ENCODE measurements at places on chromosomes 6 and 20. TPM values are rescaled to one million over a fixed set of nuclear protein-coding genes. Genes with fewer than 3 reads are reported as not detected.

DNA sequence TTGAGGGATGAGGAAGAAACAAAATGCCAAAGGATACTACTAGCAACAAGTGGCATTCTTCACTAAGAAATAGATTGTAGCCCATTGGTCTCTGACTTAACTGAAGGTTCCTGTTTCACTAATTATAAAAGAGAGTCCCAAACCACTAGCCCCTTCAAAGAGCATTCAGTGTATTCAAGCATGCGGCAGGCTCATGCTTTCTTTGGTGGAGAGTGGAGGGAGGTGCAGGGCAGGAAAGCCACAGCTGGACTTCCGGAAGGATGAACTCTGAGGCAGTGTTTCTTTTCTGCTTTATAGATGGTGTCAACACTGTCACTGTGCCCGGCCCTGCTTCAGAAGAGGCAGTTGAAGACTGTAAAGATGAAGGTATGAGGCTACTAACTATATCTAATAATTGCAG lies 636.1 kb downstream of the KIF16B start:
- DNase-seq: no peak

DNA sequence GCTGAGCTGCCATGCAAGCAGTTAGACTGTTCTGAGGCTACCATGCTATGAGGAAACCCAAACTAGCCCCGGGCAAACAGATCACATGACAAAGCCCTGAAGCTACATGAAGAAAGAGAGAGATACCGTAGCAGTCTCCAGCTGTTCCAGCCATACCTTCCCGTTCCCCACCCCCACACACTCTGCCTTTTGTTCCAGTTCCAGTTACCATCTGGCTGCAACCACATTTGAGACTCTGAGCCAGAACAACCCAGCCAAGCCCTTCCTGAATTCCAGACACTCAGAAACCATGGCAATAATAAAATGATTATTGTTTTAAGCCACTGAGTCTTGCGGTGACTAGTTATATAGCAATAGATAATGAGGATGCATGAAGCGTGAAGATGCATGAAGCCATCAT lies 28.3 kb downstream of the RIN2 start:
- DNase-seq: no peak

GRCh38 chr6:29632789-29633533 lies at the start of gene GABBR1:
Gene GABBR1 (minus strand): TSS chr6:29633183. CDS start chr6:29632385, 798 bp downstream.
- DNase-seq: peak; percentile 86

DNA sequence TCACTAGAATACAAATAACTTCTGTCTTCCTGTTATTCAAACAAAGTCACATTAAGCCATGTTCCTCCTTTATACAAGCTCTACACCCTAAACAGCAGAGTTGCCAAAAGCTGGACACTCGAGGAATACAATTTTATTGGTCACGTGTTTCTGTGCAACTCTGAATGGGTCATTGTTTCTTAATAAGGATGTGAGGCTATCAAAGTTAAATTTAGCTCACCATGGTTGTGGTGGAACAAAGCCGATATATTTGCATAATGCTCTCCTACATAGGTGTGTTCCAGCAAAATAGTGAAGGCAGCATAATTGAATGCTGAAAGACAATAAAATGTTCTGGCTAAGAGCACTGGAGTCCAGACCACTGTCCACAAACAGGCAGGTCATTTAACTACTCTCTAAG lies 36.9 kb upstream of the CD2AP start:
- DNase-seq: no peak

DNA sequence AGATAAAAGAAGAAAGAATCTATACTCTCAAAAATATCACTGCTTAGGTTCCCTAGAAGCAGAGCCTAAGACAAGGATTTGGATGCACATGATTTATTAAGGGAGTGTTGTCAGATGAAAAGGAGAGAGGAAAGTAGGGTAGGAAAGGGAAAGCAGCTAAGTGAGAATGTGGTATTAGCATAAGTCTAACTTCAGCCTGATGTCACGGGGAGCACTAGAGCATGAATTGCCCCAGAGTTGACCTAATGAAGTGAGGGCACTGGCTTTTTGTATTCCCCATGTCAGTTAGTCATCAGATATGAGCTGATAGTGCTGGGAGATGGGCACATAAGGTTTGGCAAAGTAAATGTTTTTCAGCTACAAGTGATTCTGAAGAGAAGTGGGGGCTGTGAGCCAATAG lies 129.0 kb upstream of the THEMIS start:
- DNase-seq: no peak

DNA sequence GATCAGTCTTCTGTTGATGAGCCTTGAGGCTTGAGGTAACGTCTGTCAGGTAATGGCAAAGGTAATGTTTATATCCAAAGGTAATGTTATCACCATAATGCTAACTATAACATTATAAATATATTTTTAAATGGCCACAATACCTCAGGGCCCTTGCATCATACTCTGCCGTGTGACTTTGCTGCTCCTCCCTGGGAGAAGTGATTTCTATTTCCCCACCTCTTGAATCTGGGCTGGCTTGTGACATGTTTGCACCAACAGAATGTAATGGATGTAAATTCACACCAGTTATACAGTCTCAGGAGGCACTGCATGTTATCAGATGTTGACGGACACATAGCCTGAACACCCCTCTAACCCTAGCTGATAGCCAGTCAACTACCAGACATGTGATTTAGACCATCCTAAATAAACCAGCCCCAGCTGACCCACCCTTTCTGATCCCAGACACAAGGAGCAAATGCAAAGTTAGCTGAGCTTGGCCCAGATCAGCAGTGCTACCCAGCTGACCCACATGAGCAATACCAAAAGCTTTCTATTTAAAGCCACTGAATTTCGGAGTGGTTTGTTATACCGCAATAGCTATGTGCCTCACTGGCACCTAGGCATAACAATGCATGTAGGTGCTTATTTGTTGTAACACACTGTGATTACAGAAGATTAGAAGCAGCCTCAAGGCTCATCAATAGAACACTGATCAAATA lies 93.8 kb upstream of the SIRPA start:
- no peak for DNase-seq

RSPO3 gene
- 30.1 TPM for total RNA-seq

ZC3H12D gene
- 0.72 TPM for total RNA-seq

SEMG1 gene
- total RNA-seq: not detected

Data from mesothelial cell of epicardium (in vitro differentiated cells).